ENCODE measurements at places on chromosomes 4 and X. TPM values are rescaled to one million over a fixed set of nuclear protein-coding genes. Genes with fewer than 3 reads are reported as not detected.

- no peaks in the 10 kb centered on the region for H3K27me3 ChIP-seq
- H3K4me1 ChIP-seq: peaks cover 6% of the 10 kb centered on the region
- H3K36me3 ChIP-seq: no peaks in the 10 kb centered on the region
- H3K4me3 ChIP-seq: no peak overlapping the region
- peak; percentile 27 for DNase-seq
- no peak overlapping the region for H3K27ac ChIP-seq
Observed at GRCh38 chr4:108852691-108853090, 89.8 kb upstream of the ETNPPL start.

DNA sequence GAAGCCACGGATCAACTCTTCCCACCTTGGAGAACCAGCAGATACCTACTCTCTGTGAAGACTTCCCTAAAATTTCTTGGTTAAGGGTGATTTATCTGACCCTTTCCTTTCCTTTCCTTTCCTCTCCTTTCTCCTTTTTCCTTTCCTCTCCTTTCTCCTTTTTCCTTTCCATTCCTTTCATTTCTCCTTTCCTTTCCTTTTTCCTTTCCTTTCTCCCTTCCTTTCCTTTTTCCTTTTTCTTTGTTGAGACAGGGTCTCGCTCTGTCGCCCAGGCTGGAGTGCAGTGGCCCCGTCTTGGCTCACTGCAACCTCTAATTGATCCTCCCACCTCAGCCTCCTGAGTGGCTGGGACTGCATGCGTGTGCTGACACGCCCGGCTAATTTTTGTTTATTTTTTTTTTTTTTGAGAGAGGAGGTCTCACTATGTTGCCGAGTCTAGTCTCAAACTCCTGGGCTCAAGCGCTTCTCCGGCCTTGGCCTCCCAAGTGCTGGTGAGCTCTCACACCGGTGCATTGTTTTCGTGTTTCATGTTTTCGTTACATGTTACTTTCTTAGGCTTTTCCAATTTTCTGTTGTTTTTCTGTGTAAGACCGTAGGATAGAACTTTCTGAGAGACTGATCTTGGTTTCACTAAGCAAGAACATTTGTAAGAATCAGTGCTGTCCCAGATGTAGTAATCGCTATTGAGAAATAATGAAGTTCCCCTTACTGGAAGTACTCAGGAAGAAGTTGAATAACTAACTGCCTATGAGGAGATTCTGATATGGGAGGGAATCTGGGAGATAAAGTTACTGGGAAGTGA lies 2.0 kb downstream of the TMEM165 start:
- H3K27ac ChIP-seq: peak overlapping the region; percentile 96
- no peaks in the 10 kb centered on the region for H3K27me3 ChIP-seq
- peaks cover 6% of the 10 kb centered on the region for H3K36me3 ChIP-seq
- DNase-seq: peak; percentile 56
- H3K4me3 ChIP-seq: peak overlapping the region; percentile 60

Gene YY2
- 1.0 TPM for total RNA-seq

DNA sequence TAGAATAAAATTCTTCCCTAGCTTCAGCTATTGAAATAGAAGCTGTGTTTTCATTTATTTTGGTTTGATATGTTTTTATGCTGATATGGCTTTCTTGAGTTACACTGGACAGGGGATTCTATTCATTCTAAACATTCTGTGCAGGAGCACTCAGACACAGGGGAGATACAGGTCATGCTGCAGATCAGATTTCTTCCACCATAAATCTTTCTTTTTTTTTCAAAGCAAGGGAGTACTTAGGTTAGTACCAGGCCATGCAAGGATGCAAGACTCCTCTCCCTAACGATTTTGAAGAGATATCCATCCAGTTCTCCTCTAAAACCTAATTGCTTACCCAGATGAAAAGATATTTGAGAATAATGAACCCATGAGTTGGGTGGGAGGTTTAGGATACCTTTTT lies 21.4 kb downstream of the ETDC start:
- H3K36me3 ChIP-seq: no peaks in the 10 kb centered on the region
- H3K27ac ChIP-seq: no peak overlapping the region
- H3K4me1 ChIP-seq: peaks cover 2% of the 10 kb centered on the region
- DNase-seq: no peak
- no peaks in the 10 kb centered on the region for H3K27me3 ChIP-seq

- H3K4me3 ChIP-seq: peak overlapping the region; percentile 37
- H3K27ac ChIP-seq: no peak overlapping the region
- DNase-seq: no peak
- no peaks in the 10 kb centered on the region for H3K36me3 ChIP-seq
- no peaks in the 10 kb centered on the region for H3K4me1 ChIP-seq
- no peaks in the 10 kb centered on the region for H3K27me3 ChIP-seq
Observed at GRCh38 chrX:40145923-40146261, 48.1 kb upstream of the BCOR start.

DNA sequence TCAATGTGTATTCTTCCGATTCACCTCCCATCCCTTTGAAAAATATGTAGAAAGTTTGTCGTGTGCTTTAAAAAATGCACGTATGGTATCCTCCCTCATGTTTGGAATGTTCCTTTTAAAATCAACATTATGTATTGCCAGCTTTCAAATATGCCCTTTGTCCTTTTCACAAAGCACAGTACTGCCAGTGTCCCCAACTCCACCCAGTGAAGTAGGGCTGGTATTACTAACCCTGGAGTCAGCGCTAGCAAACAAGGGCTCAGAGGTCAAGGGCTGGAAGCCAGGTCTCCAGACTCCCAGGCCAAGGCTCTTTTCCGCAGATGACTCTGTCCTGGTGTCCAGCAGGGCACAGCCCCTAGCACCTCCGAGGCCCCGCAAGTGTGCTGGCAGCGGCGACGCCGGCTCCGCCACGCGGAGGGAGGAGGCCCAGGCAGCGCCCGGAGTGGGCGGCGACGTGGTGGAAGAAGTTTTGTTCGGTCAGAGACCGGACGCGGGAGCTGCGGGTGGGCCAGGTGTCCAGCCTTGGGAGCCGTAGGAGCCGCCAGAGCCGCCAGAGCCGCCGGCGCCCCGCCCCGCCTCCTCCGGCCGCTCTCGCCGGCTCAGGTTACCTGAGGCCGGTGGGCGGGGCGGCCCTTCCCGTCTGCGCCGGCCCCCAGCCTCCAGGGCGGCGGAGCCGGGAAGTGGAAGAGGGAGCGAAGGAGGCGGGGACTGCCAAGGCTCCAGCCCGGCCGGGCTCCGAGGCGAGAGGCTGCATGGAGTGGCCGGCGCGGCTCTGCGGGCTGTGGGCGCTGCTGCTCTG lies at the start of gene IL13RA1:
IL13RA1 (plus strand) TSS at position 720 of the 799 bp plus-strand sequence; CDS start at position 753, 33 bp downstream.
- H3K4me1 ChIP-seq: peaks cover 13% of the 10 kb centered on the region
- H3K4me3 ChIP-seq: peak within 1 kb of the TSS; percentile 69
- H3K27me3 ChIP-seq: no peaks in the 10 kb centered on the region
- no peaks in the 10 kb centered on the region for H3K36me3 ChIP-seq

- H3K4me1 ChIP-seq: peaks cover 7% of the 10 kb centered on the region
- DNase-seq: peak; percentile 42
- no peaks in the 10 kb centered on the region for H3K27me3 ChIP-seq
- H3K27ac ChIP-seq: no peak overlapping the region
- no peaks in the 10 kb centered on the region for H3K36me3 ChIP-seq
Observed at GRCh38 chr4:73828956-73829355, 7.5 kb upstream of the CXCL6 start.

DNA sequence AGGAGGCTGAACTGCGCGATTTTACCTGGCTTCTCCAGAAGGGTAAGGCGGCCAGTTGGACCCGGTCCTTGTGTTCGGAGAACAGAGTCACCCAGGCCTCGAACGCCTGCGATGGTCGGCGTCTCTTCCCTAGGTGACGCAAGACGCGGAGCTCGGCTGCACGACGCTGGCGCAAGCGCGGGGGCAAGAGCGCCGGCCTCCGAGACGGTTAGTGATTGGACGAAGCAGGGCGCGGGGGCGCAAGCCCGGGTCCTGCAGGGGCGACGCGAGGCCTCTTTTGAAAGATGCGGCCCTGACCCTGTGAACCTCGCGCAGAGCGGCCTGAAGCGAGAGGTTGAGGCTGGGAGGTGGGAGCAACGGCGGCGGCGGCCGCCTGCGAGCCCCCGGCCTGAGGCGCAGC lies 428 bp downstream of the ADAD1 start:
- no peaks in the 10 kb centered on the region for H3K36me3 ChIP-seq
- no peak for DNase-seq
- H3K27ac ChIP-seq: no peak overlapping the region

DNA sequence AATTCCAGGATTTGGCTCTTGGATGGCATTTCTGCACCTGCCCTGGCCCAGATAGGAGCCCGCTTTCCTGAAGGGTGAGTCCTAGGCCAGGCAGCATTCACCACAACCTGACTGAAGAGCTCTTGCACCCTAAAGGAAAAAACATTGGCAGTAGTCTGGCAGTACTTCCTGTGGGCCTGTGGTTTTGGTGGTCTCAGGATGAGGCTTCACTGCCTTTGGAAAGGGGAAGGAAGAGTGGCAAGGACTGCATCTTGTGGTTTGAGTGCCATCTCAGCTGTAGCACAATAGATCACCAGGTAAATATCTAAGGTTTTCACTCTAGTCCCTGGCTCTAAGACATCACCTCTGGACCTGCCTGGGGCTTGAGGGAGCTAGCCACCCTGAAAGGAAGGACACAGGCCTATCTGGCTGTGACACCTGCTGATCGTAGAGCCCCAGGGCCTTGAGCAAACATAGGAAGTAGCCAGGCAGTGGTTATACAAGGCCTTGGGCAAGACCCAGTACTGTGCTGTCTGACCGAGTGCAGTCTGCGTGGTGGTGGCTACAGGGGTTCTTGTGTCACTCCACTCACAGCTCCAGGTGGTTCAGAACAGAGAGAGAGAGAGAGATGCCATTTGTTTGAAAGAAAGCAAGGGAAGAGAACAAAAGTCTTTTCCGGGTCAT lies 28.5 kb upstream of the PRRG1 start:
- no peak for DNase-seq
- no peaks in the 10 kb centered on the region for H3K4me1 ChIP-seq
- H3K27me3 ChIP-seq: no peaks in the 10 kb centered on the region

DNA sequence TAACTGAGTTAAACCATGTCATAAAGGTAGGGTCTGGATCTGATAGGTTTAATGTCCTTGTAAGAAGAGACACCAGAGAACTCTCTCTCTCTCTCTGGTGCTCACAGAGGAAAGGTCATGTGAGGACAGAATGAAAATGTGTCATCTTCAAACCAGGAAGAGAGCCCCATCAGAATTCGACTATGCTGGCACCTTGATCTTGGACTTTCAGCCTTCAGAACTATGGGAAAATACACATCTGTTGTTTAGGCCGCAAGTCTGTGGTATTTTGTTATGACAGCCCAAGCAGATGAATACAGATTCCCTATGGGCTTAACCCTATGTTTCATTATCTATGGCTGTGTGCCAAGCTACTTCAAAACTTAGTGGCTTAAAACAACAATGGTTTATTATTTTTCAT lies 105.5 kb upstream of the DDIT4L start:
- H3K4me1 ChIP-seq: peaks cover 10% of the 10 kb centered on the region
- H3K4me3 ChIP-seq: no peak overlapping the region
- DNase-seq: peak; percentile 74
- no peak overlapping the region for H3K27ac ChIP-seq
- H3K36me3 ChIP-seq: no peaks in the 10 kb centered on the region

DNA sequence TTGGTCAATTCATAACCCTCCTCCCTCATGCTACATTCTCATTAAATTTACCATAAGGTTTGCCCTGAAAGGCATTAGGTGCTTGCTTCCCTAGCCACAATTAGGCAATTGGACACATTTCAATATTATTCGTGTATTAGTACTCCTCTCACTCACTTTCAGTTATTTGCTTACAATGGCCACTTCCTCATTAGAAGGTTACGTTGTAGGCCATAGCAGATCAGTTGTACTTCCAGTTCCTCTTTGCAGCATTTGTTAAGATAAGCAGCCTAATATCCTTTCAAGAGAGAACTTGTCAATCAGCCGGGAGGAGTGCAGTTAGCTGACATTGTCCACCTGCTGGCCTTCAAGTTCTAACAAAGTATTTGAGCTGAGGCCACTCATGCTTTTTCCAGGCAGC lies 1017.2 kb downstream of the PCDH7 start:
- no peaks in the 10 kb centered on the region for H3K36me3 ChIP-seq
- no peak overlapping the region for H3K4me3 ChIP-seq
- DNase-seq: no peak
- H3K27ac ChIP-seq: no peak overlapping the region
- no peaks in the 10 kb centered on the region for H3K27me3 ChIP-seq

All from fibroblast of lung (primary cell).